Lower lobe of right lung (tissue), 2 donors: ENCODE measurements at places on chromosomes 3 and 15.

- DNase-seq = no peak
Observed at GRCh38 chr15:92159906-92160841, 233.5 kb upstream of the ST8SIA2 start.

DNA sequence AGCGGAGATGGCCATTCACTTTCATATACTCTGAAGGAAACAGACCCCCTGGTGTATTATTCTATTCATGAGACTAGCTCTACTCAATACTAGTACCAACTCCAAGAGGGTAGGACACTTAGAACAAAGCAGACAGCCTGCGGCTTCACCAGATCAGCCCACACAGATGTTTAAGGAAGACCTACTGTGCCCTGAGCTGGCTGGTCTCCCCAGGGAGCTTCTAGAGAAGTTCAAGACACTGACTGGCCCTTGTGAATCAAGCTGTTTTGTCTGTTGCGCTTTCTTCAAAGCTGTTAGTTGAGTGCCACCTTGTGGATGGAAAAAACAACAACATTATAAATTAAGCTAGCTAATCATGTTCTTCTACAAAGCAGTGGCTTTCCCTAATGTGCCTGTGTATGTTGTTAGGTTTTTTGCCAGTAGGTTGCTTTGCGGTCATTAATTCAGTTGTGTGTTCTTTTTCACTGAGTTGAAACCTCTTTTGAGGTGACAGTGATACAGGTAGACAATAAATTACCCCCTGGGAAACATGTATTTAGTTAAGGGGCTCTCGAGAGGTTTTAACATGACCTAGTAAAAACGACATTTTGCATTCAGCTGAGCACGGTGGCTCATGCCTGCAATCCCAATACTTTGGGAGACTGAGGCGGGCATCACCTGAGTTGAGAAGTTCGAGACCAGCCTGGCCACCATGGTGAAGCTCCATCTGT lies 64.2 kb upstream of the MYZAP start:
- no peak for DNase-seq

DNA sequence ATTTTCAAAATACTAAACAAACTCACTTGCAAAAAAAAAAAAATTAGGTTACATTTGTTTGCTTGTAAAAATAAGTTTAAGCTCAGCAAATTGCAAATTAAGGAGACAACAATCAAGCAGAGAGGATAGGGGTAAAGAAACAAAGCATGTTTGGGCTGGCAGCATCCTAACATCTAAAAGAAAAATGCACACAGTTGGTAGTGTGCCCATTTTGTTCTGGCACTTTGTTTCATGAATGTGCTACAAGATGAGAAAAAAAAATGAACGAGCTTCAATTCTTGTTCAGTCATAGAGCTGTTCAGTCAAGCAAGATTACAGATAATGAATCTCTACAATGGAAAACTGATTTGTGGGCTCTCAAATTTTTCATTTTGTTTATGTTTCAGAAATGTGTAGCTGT lies 17.7 kb upstream of the ZBBX start:
- DNase-seq = no peak

- no peak for DNase-seq
Observed at GRCh38 chr15:37253877-37254276, 153.5 kb upstream of the MEIS2 start.

- no peak for DNase-seq
Observed at GRCh38 chr3:86234506-86235254, 756.3 kb downstream of the VGLL3 start.

DNA sequence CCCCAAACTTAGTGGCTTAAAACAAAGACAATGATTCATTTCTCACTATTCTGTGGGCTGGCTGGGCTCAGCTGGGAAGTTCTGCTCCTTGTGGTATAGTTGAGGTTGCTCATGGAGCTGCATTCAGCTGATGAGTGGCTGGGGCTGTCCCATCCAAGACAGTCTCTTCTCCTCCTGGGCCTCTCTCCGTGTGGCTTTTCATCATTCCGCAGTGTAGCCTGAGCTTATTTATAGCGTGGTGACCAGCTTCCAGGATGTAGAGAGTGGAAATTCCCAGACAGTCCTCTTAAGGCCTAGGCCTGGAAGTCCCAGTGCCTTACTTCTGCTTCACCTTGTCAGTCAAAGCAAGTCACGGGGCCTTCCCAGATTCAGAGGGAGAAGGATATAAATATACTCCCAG lies 136.7 kb upstream of the DAZL start:
- DNase-seq = no peak

DNA sequence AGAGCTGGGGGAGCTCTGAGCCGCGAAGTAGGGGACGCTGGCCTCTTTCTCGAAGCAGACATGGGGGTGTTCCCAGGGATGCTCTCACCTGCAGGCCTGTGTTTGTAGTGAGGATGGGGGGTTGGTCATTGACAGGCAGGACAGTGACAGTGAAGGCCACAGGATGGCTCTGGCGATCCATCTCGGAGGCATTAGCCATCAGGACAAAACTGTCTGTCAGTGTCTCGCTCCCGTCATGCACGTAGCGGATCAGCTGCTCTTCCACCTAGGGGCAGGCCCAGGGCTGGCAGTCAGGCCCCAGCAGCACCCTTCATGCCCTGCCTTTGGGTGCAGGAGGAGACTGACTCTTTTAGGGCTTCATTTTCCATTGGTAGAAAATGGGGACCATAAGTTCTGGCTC lies 28.0 kb downstream of the CSPG4 start:
- DNase-seq = no peak

- DNase-seq = no peak
Observed at GRCh38 chr15:75694241-75695182, 18.1 kb downstream of the CSPG4 start.

DNA sequence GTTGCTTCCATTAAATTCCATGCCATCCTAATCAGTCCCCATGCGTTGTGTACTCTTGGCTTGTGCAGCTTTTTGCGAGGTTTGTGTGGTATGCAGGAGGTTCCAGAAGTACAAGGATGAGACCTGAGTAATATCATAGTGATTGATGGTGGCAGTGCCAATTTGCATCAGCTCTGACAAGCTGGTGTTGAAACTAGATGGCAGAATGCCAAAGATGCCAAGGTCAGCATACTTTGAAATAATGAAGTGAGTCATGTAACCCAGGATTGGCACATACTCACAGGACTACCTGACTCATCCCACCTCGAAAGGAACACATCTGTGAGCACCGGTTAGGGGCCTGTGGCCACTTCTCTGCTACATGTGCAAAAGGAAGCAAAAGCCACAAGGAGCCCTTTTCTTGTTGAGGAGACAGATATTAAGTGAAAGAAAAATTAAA lies 14.3 kb downstream of the KAT2B start:
- DNase-seq = no peak

DNA sequence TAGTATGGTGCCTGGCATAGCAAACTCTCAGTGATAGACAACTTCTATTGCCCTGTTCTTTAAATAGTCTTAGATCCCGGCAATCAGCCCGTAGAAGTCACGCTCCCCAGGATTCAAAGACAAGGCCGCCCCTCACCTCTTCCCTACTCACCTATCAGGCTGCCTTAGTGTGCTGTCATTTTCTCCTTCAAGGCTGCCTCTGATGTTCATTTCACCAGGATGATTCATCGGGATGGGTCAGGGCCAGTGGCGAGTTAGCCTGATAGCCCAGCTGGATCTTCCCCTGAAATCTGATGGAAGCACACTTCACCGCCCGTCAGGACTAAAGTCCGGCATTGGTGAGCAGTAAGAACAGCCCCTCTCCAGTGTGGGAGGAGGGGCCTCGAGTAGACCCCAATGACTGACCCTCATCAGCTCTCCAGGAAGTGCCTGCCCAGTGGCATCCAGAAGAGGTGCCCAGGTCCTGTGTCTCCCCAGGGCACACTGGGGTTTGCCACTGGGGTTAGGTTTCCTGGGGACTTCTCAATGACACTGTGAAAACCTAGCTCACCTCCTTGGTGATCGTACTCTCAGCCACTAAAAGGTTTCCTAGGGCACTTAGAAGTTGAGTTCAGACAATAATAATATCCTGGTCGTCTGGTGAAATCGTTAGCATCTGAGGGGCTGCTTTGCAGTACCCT lies 37.5 kb downstream of the TPM1 start:
- DNase-seq = no peak

DNA sequence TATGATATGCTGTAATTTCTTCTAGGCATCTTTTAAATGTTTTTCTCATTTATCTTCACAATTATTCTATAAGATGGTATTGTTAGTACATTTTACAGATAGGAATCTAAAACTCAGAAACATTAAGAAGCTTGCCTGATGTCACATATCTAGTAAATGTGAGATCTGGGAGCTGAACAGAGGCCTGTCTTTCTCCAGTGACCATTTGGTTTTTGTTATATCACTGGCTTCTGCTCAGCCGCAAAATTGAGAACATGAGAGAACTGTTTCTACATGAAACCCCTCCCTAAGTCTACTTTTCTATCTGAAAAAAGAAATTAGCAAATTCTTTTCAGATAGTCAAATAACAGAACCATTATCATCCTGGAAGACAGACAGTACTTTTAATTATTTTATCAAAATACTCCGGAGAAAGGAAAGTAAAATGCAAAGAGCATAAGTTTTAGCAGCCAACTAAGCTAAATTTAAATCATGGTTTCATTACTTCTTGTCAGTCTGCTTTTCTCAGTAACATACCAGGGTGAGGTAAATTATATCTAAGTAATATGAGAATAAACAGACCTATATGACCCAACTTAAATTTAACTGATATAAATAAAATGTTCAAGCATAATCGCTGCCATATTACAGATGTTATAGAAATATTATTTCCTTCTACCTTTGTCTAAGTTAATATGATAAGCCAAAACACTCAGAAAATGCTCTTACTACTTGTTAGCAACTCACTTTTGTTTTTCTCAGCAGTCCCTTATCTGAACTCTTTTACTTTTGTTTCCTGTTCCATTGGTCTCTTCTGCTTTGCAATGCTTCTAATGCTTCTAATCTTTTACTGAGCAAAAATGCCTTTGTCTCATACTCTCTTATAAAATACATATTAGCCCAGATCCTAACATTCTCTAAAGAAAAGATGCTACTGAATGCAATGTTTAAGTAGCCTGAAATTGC lies 68.0 kb upstream of the MBNL1 start:
- DNase-seq = no peak

DNA sequence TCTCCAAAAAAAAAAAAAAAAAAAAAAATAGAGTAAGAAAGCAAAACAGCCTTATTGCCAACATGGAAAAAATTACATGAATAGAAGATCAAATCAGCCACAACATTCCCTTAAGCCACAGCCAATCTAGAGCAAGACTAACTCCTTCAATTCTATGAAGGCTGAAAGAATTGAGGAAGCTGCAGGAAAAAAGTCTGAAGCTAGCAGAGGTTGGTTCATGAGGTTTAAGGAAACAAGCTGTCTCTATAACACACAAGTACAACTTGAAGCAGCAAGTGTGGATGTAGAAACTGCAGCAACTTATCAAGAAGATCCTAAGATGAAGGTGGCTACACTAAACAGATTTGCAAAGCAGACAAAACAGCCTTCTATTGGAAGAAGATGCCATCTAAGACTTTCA lies 9.3 kb downstream of the PARL start:
- DNase-seq = no peak

DNA sequence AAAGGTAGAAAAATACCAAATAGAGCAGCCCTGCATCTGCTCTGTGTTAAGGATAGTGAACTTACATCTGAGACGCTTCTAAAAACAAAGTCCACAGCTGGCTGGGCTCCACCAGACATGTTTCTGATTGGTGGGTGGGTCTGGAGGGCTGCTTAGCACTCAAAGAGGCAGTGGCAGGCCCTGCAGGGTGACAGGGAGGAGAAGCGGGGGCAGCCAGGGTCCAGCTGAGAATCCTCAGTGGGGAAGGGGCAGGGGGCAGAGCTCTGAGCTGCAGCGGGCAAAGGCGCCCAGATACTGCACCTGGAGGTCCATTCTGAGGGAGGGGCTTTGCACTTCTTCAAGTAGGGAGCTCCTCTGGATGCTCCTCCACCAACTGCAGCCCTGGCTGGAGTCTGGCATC lies 28.1 kb downstream of the PRR23E start:
- DNase-seq = no peak

DNA sequence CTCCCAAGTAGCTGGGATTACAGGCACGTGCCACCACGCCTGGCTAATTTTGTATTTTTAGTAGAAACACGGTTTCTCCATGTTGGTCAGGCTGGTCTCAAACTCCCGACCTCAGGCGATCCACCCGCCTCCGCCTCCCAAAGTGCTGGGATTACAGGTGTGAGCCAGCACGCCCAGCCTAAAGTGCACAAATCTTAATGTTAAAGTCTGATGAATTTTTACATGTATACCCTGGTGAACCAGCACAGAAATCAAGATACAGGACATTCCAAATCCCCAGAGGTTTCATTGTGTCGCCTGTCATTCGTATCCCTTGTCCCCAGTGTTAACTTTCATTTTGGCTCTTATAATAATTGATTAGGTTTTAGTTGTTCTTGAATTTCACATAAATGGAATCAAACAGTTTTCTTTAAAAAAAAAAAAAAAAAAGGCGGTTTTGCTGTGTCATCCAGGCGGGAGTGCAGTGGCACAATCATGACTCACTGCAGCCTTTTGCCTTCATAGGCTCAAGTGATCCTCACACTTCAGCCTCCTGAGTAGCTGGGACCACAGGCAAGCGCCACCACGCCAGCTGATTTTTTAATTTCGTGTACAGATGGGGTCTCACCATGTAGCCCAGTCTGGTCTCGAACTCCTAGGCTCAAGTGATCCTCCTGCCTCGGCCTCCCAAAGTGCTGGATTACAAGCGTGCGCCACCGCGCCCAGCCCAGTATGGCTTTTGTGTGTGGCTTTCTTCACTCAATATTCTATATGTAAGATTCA lies 1.5 kb upstream of the TM4SF19 start:
- DNase-seq = no peak

DNA sequence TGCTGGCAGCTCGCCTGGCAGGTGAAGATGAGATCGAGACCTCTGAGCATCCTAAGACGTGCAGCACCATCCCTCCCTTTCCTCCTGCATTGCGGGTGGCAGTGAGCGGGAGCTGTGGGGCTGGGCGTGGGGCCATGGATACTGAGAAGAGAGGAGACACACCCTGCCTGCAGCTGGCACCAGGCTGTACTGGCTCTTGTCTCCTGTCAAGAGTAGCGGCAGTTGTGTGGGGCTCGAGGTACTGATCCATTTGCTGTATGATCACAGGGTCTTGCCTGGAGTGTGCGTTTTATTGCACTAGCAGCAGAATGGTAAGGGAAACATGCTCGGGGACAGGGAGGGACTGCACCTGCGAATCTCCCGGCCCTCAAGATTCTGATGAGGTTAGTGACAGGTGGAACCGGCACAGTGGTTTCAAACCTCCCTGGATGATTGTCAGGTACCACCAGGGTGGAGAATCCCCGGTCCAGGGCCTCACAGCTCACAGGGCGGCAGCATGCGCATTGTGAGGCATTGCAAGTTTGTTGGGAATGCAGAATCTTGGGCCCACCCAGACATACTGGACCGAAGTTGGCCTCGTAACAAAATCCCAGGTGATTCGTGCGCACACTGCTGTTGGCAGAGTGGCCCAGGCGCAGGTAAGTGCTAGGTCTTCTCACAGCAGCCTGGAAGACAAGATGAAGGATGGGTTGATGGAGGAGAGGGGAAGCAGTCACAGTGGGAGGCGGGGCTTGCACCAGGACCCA lies 14.1 kb downstream of the SYNM start:
- peak; percentile 32 for DNase-seq

- no peak for DNase-seq
Observed at GRCh38 chr15:76296849-76297248, 14.4 kb downstream of the ETFA start.

GRCh38 chr3:50267280-50267913 lies 1.6 kb upstream of the SEMA3B start:
- DNase-seq = peak; percentile 80

GRCh38 chr15:69515926-69516325 lies 63.3 kb downstream of the RPLP1 start:
- DNase-seq = no peak

GRCh38 chr3:170738766-170739165 lies 131.2 kb downstream of the RPL22L1 start:
- no peak for DNase-seq

- DNase-seq = no peak
Observed at GRCh38 chr3:50483374-50483773, 20.1 kb downstream of the CACNA2D2 start.
